HL-60 (cell line): ENCODE measurements at places on chromosomes 2 and 18.

DNA sequence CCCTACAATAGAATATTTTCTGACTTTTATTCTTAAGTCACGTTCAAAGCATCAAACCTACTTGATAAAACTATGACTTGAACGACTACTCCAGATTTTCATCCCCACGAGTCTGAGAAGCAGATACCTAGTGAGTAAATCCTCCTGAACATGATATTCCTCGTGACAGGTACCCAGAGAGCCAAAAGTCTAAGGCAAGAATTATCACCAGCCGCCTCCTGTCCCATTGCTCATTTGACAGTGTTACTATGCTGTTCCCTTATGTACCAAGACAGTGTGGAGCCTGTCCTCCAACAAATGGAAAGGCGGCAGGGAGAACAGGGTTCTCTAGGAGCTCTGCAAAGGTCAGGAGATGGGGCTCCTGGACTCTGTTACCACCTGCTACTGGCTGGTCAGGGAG lies 8.3 kb upstream of the ALPK2 start:
- DNase-seq: no peak

GRCh38 chr2:196926562-196927375 lies at the start of gene PGAP1:
Gene PGAP1 (minus strand): TSS chr2:196926707. CDS start chr2:196926616, 91 bp downstream.
- DNase-seq: peak; percentile 82

GRCh38 chr2:230614913-230615332 lies 97.7 kb upstream of the CAB39 start:
- DNase-seq: no peak

GRCh38 chr2:18339326-18339725 lies 221.1 kb downstream of the RDH14 start:
- DNase-seq: no peak

- DNase-seq: no peak
These were observed 949.3 kb downstream of the BCL11A start for GRCh38 chr2:59604123-59604522.

DNA sequence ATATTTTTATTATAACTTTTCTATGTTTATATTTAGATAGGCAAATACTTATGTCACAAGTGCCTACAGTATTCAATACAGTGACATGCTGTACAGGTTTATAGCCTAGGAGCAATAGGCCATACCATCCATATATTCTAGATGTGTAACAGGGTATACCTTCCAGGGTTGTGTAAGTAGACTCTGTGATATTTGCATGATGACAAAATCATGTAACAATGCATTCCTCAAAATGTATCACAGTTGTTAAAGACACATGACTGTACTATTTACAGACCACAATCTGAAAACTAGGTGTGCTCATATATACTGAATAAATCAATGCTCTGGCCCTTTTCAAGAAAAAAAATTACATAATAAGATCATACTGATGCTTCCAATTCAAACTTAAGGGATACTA lies 433.2 kb upstream of the RGPD4 start:
- no peak for DNase-seq

- no peak for DNase-seq
These were observed 108.2 kb downstream of the CD226 start for GRCh38 chr18:69839497-69839896.

- DNase-seq: no peak
These were observed 106.9 kb downstream of the GATA6 start for GRCh38 chr18:22276334-22276713.

GRCh38 chr2:148244593-148245292 lies 223.9 kb downstream of the MBD5 start:
- no peak for DNase-seq

DNA sequence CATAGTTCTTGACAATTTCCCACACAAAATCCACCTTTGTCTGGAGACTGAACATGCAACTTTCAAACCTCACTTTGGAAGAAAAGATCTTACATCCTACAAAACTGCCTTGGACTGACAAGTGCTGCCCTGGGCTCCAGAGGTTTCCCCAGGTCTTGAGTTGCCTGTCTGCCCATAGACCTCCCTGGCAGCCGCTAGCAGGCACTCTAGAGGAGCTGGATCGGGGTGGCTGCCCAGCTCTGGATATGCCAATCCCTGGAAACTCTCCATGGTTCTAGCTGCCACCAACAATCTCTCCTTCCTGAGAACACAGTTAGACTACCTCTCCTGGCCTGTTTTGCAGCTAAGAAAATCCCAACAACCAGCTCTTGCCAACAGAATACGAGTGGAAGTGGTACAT lies 3.4 kb upstream of the ITGB6 start:
- no peak for DNase-seq

GRCh38 chr2:21891191-21891590 lies 767.4 kb downstream of the TDRD15 start:
- DNase-seq: no peak

DNA sequence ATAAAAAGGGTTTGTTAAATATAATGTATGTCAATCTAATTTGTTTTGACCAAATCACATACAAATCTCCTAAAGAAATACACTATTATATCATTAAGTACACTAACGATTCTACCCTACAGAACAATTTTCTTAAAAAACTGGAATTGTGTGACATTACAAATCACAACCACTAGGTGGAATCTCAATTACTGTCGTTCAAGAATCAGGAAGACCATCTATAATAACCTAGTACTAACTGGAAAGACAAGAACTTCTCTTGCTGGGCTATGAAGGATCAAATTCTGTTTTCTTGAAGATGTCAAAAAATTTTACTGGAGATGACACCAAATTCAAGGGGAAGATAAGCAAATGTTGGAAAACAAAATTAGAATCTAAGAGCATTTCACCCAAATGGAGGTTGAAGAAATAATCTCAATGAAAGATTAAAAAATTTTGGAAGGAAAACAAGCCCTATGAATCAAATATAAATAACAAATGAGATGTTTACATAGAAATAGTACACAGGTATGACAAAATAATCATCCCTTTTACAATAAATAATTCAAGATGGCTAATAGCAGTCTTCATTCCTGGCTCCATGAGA lies 110.9 kb downstream of the STK39 start:
- DNase-seq: no peak

GRCh38 chr18:42561521-42561920 lies 554.0 kb downstream of the RIT2 start:
- no peak for DNase-seq

- peak; percentile 43 for DNase-seq
These were observed 9.9 kb downstream of the EMILIN2 start for GRCh38 chr18:2856547-2857170.

- DNase-seq: no peak
These were observed 1080.8 kb upstream of the PIK3C3 start for GRCh38 chr18:40874233-40874632.

GRCh38 chr2:231984992-231985391 lies 23.5 kb downstream of the DIS3L2 start:
- DNase-seq: no peak

GRCh38 chr2:128177315-128177714 lies 86.3 kb downstream of the UGGT1 start:
- no peak for DNase-seq

DNA sequence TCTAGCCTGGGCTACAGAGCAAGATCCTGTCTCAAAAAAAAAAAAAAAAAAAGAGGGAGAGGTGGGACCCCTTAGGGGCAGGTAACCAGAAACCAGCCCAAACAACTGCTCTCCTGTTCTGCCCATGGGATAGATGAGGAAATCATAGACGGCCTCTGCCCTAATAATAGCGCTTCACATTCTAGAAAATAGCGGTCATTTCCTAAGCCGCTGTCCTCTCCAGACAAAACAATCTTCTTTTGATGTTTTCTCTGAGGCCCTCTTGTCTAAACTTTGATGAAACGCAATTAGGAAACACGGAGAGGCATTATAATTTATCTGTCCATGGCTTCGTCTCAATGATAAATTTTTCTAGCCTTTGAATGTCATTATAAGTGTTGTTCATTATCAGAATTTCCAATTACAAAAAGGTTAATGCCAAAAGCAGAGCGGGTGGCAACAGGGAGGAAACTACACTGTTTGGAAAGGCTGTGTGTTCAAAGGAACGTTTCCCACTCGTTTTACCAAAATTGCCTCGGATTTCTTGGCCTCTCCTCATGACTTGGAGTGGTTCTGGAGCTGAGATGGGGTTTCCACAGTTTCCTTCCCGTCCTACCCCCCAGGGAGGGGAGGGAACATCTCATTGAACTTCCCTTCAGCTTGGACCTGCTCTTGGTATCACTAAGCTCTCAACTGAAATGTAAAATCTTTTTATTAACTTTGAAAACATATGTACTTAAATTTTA lies 151.6 kb upstream of the ZNF236 start:
- DNase-seq: no peak

DNA sequence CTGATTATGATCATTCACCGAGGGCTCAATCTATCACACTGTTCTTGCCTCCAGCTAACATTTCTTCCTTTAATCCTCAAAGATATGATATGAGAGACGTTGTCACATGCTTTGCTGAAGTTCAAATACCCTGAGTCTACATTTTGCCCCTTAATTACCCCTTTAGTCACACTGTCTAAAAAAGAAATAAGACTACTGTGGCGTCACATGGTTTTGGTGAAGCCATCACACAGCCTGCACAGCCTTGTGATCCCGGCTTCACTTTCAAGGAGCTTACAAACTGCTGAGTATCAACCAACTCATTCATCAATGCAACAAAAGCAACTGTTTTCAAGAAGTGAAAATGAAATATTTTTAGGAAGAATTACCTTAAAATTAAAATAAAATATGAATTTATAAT lies 31.9 kb upstream of the SOCS6 start:
- DNase-seq: no peak

- no peak for DNase-seq
These were observed 46.3 kb upstream of the RTN4 start for GRCh38 chr2:55096586-55096985.

GRCh38 chr2:49973917-49974368 lies 819.6 kb upstream of the FSHR start:
- peak; percentile 9 for DNase-seq

DNA sequence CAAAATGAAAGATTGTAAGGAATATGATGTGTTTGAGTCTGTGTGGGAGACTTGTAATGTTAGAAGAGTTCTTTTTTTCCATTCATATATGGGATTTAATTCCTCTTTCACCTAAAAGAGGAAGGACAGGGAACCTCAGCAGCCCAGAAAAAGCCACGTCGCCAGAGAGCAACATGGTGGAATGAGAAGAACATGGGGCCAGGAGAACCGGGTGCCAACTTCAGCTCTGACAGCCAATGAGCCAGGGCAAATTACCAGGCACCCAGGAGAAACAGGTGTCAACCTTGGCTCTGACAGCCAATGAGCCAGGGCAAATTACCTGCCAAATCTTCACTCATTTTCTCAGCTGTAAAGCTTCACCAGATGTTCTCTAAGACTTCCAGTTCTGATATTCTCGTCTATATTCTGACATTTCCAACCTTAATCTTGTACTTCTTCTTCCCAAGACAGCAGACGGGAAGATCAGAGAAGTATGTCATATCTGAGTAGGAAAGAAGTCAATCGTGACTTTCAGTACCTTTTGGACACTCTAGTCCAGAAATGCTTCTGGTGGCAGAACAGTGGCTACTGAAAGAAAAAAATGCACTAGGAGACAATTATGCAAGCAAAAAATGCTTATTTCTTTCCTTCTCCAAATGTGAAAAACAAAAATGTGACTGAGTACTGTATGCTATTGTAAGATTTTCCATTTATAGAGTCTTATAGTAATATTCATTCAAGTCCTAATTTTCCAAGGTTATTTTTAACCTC lies 79.2 kb upstream of the COL5A2 start:
- DNase-seq: no peak

- no peak for DNase-seq
These were observed 318.1 kb upstream of the HS6ST1 start for GRCh38 chr2:128636802-128637147.

DNA sequence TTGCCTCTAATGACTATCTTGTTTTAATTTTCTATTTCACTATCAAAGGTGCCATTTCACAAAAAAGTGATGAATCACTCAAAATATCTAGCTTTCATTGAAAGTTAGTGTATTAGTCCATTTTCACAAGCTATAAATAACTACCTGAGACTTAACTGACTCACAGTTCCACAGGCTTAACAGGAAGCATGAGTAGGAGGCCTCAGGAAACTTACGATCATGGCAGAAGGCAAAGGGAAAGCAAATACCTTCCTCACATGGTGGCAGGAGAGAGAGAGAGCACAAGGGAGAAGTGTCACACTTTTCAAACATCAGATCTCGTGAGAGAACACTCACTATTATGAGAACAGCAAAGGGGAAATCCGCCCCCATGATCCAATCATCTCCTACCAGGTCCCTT lies 1220.4 kb upstream of the ZEB2 start:
- no peak for DNase-seq

DNA sequence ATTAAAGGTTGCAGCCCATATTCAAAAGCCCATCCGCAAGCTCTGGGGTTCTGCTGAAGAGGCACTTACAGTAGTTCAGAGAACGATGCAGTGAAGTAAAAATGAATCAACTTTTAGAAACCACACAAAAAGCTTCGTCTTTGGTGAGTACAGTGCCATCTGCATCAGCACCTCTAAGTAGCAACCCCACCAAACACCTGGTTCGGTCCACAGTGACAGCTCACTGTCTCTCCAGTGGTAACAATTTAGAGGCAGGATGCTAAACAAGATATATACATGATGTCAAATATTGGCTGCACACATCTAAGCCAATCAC lies 275.4 kb upstream of the TCF4 start:
- DNase-seq: no peak

- DNase-seq: no peak
These were observed 74.5 kb downstream of the POLR1A start for GRCh38 chr2:86031151-86031550.

DNA sequence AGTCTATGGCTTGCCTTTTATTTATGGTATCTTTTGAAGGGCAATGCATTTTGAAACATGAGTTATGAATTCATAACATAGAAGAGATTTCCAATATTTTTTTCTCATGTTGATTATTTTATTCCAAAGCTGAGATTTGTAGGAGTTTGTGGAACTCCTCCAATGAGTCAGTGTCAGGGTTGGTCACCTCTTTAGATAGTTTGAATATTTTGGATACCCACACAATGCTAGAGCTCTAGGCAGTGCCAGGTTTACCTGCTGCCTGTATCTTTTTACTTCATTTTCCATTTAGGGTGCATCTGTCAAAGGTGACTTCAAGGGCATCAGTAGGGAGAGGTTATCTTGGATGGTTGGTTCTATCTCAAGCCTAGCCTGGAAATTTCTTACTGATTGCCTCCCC lies 152.7 kb downstream of the CERS6 start:
- no peak for DNase-seq

GRCh38 chr2:29042561-29043075 lies 31.7 kb downstream of the PCARE start:
- DNase-seq: no peak

DNA sequence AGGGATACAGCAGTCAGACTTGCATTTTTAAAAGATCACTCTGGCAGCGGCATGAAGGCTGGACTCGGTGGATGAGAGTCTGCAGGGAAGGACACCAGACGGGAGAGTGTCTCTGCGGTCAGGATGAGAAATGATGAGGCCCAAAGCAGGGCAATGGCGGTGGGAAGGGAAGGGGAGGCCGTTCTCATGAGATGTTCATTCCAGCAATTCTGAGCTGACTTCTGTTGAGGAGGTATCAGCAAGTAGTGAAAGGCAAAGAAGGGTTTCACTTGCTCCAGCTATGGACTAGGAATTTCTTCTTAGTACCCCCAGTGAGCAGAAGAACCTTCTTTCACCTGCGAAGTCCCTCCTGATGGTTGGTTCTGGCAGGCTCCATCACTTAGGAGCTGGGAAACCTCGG lies 63.0 kb downstream of the STEAP3 start:
- no peak for DNase-seq
